Stimulated activated CD4-positive, alpha-beta T cell treated with anti-CD3 and anti-CD28 coated beads, Interleukin-1b, Interleukin-23, amount 100 ng/mL, for 48 hours (primary cell): ENCODE measurements at places on chromosomes 13 and 19.

DNA sequence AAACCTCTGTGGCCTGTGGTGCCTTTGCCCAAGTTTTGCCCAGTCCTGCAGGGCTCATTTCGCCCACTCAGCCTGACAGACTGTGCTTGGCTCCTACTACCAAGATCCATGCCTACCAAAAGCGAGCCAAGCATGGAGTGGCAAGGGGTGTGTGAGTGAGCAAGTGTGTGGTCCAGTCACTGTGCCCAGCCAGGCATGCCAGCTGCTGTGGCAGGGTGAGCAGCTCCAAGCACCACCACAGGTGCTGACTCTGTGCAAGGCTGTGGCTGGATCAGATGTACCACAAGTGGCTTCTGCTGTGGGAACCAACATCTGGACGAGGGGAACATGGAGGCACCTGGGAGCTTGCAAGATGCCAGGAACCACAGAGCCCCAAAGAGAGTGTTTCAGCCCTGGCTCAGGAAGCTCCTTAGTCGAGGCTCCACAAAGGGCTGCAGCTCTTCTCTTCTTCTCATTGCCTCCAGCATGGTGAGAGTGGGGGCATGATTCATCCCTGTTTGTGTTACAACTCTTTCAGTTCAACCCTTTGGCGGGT, 1564.2 kb upstream of the MIR17HG start:
- no peak for DNase-seq

- DNase-seq, result peak; percentile 91
Measured at GRCh38 chr19:52535771-52536447, 8.4 kb downstream of the ZNF808 start.

DNA sequence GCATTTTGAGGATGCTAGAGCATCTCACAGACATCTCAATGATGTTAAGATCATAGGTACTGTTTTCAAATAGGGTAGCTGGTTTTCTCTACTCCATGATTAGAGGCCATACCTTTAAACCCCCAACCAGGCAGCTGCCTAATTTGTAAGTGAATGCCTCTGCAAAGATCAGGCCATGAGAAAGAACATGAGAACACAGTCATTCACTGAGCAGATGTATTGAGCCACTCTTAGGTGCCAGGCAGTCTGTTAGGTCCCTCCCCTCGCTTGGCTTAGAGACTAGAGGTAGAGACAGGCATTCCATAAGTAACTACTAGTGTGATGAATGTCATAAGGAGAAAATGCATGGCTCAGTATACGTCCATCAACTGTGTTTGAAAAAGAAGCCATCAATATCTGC, 410.0 kb downstream of the FGF9 start:
- DNase-seq, result no peak

- no peak for DNase-seq
Measured at GRCh38 chr19:31883296-31883990, 462.0 kb upstream of the ZNF507 start.

DNA sequence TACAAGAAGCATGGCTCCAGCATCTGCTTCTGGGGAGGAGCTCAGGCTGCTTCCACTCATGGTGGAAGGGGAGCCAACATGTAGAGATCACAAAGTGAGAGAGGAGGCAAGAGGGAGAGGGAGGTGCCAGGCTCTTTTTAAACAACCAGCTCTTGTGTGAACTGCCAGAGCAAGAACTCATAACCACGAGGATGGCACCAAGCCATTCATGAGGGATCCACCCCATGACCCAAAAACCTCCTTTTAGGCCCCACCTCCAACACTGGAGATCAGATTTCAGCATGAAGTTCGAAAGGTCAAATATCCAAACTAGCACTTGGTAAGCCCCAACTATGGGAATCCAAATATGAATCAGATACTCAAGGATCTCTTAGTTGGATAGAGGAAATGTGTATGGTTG, 131.2 kb downstream of the RXFP2 start:
- no peak for DNase-seq

- DNase-seq, result no peak
Measured at GRCh38 chr13:90103099-90103784, 1244.2 kb upstream of the MIR17HG start.

GRCh38 chr19:2700660-2701360, 1.7 kb downstream of the GNG7 start:
- no peak for DNase-seq

- DNase-seq, result no peak
Measured at GRCh38 chr13:21797736-21798135, 126.9 kb downstream of the FGF9 start.

DNA sequence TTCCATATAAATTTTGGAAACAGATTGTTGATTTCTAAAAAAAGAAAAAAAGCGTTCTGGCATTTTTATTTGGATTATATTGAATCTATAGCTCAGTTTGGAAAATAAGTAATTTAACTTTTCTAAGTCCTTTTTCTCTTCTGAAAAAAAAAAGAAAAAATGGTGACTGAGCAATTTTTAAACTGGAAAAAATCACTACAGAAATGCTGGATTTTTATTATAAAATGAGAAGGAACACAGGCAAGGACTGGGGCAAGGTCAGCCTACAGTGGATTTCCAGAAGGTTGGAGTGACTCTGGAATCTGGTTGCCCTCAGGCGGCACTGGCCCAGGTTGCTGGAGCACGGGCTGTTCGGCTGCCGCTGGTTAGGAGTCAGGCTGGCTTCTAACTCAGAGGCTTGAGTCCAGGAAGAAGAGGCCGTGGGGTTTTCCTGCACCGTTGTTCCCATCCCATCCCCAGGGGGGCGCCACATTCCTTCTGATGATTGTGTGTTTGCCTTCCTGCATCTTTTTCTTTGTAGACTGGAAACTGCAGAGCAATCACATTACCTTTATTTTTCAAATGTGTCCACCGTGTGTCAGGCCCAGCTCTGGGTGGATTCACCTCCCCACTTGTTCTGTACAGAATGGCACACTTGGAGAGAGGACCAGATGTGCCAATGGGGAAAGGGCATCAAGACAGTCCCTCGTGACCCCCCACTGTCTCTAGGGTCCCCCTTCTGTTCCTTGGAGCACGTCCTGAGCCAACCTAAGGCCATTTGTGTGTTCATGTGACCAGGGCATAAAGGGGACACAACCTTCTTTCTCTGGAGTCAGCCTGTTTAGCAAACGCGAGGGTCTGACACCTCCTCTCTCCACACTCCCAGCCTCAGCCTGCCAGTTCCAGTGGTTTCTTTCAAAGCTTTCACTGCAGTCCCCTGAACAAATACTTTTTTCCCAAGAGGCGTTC, 44.5 kb upstream of the GTF3A start:
- DNase-seq, result peak; percentile 63
